HL-60 (cell line): ENCODE measurements at places on chromosomes 3 and 15.

- DNase-seq = no peak
These were observed 46.5 kb downstream of the MSL2 start for GRCh38 chr3:136149667-136150066.

- DNase-seq = no peak
These were observed 246.0 kb downstream of the EPHA3 start for GRCh38 chr3:89353465-89353864.

GRCh38 chr3:42544492-42545283 lies 37.1 kb downstream of the SEC22C start:
- DNase-seq = no peak

GRCh38 chr3:31382856-31383255 lies 149.9 kb upstream of the STT3B start:
- DNase-seq = no peak

- DNase-seq = no peak
These were observed 62.7 kb downstream of the NPTN start for GRCh38 chr15:73570355-73571032.

GRCh38 chr3:120688121-120688520 lies 6.1 kb upstream of the HGD start:
- DNase-seq = no peak

DNA sequence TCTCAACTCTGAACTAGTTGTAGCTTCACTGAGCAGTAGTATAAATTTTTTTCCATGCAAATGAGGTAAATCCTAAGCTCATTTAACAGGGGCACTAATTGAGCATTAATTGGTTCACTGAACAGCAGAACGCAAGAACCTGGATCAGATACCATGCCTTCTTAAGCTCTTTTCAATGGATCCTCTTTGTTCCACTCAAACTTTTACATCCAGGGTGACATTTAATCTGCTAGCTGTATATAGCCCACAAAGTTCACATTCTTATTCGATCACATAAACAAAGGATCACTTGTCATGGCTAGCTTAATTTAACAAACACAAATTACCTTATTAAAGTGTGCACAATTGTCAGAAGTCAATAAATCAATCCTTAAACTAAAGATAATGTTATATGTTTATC lies 281.6 kb downstream of the CNTN6 start:
- no peak for DNase-seq

DNA sequence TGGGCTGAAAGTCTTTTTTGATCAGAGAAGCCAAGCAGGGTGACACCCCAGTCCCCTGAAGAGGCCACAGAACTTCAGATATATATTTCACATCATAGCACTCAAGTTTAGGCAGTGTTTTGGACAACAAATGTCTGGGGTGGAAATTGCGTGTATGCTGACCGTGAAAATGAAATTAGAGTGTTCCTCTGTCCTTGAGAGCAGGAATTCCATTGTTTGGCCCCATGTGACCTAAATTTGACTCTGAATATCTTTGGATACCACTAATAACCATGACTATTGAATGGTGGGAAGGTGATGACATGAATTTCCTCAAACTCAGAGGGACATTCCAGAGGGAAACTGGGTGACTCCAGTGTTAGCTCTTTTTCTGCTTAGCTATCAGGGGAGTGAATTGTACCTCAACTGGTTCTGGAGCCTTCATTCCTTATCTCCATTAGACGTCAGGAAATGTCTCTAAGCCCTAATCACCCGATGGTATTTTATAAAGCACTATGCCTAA lies 263.5 kb upstream of the RASGRP1 start:
- no peak for DNase-seq

DNA sequence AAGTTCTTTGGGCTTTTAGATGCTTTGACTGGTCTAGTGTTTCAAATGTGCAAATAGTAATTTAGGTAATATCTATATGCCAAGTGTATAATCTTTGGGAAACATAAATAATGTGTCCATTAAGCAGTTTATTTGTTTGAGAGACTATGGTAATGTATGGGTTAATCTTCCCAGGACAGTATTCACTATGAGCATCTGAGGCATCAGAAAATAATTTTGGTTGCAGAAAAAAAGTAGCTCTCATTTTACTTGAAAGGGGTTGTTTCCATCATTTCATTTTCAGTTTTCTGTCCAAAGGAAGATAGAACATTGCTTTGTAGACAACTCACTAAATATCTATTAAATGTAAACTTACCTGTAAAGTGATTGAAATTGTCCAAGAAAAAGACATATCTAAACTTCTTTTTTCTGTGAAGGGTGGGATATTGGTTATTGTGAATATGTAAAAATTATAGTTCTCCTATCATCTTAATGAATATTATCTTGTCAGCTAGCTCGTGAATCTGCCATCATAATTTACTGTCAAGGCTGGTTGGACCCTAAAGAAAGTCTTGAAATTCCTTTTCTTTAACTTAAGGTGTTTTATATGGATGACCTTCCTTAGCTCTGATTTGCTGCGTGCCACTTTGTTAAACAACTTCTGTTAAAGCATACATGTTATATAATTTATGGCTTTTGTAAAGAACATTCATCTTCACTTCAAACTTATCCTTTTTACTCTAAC lies 108.8 kb downstream of the EPHA3 start:
- DNase-seq = no peak

GRCh38 chr15:57290187-57290586 lies 86.1 kb upstream of the CGNL1 start:
- DNase-seq = no peak

DNA sequence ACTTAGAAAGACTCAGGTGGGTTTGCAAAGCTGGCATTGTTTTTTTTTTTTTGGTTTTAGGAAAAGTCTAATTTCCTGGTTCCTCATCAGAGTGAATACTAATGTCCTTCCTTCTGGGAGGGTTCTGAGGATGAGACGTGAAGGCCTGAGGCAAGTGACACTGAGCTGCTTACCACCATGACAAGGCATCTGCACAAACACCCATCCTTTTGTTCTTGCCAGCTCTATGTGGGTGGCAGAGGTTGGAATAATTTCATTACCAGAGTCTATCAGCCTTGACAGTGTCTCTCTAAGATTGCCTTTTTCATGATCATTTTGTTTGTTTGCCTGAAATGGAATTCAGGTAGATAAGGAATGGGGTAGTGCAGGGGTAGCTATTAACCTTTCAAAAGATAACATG lies 17.1 kb downstream of the RTP4 start:
- no peak for DNase-seq

DNA sequence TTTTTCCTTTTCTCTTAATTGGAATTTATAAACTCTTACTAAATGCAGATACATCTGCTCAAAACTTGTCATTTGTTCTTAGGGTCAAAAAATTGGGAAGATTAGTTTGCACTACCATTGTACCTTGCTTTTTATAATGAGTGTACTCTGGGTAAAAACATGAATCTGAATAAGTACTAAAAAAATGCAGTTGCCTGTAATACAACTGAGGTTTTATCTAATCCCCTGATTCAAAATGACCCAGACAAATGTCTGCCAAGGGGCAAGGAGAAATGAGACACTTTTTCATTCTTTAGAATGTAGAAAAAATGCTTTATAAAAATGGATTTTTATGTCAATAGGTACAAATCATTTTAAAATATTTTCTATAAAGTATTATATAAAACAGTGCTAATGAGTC lies 42.4 kb downstream of the RASA2 start:
- no peak for DNase-seq

DNA sequence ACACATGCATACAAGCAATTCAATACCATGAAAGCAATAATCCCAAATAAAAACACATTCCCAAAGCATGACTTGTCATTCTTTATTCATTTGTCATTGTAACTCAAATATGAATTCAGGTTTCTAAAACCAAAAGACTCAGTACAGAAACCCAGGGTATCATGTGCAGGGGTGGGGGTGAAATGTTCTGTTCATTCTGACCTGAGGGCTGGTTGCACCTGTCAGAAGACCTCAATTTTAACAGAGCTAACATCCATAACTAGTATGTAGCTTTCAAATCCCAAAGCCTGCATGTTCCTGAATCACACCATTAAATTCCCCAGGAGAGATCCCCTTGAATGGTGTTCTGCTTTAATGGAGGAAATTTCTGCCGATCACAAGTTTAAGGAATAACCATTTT lies 738.7 kb downstream of the MCTP2 start:
- no peak for DNase-seq
